ENCODE measurements at places on chromosomes 13 and 19.

- DNase-seq, result no peak
Observed at GRCh38 chr13:64845110-64845509, 2385.0 kb downstream of the PCDH9 start.

GRCh38 chr19:21164541-21164940 is 22.7 kb downstream of the ZNF431 start:
- no peak for DNase-seq

DNA sequence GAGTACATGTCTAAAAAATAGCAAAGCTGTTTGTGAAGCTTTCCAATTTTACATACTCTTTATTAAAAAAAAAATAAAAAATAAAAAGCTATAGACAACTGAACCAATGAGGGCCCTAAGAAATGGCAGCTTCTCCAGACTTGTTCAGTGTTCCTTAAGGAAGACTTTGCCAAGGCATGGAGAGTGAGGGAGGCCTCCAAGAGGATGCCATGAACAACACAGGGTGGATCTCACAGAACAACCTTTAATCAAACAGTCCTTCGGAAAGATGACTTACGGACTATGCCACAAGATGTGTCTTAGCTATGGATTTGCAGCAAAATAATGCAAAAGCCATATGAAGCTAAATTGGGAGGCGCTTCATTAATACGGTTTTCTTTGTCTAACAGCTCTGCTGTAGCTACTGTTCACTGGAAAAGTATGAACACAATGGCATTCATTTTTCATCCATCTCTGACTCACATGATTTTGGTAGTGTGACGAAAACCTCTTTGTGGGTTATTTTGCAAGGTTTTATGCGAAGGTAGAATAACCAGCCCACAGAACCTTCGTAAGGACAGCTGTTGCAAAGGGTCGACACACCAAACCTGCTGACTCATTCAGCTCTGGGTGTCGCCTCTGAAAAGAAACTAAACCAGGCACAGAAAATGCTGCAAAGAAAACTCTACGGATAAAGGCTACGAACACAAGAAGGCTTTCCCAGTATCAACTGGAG is 27.7 kb downstream of the EFNB2 start:
- DNase-seq, result peak; percentile 45

GRCh38 chr19:291561-292280 is 518 bp upstream of the PLPP2 start:
- no peak for DNase-seq

- DNase-seq, result no peak
Observed at GRCh38 chr13:30755678-30756077, 20.3 kb downstream of the ALOX5AP start.

DNA sequence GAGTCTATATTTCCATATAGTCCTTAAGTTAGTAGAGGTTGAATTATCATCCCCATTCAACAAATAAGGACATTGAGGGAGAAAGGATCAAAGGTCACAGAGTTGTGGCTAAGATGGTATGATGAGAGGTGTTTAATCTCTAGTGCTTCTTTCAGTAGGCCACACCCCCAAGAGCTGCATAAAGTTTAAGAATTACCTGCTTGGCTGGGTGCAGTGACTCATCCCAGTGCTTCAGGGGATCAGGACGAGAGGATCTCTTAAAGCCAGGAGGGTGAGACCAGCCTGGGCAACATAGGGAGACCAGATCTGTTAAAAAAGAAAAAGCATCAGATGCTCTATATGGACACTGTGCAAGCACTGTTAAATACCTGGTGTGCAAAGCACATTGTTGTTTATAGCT is 560.0 kb upstream of the KLHL1 start:
- DNase-seq, result no peak

DNA sequence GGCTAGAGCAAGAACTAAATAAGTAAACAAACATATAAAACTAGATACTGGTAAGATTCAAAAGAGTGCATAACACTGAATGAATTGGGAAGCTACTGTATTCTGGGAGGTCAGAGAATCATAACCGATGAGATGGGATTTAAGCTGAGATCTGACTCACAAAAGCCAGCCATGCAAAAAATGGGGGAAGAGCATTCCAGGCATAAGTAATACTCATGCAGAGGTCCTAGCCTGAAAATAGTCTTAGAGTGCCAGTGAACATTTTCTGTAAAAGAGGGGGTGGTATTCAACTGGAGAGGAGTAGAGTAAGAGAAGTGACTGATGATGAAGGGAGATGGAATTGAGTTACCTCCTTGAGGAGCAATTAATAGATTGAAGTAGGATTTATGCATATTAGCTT is 872.0 kb upstream of the GPC6 start:
- DNase-seq, result no peak

GRCh38 chr13:78602561-78603239 is 652 bp downstream of the POU4F1 start:
- peak; percentile 50 for DNase-seq

- DNase-seq, result peak; percentile 34
Observed at GRCh38 chr13:98632961-98633360, 56.1 kb upstream of the STK24 start.

DNA sequence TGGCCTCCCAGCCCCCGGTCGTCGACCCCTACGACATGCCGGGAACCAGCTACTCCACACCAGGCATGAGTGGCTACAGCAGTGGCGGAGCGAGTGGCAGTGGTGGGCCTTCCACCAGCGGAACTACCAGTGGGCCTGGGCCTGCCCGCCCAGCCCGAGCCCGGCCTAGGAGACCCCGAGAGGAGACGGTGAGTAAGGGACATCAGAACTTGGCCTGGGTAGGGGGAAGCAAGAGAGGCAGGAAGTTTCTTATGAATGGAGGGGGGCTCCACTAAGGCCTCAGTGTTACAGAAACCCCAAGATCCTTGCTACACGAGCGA is 2.9 kb downstream of the FOSB start:
- DNase-seq, result no peak

DNA sequence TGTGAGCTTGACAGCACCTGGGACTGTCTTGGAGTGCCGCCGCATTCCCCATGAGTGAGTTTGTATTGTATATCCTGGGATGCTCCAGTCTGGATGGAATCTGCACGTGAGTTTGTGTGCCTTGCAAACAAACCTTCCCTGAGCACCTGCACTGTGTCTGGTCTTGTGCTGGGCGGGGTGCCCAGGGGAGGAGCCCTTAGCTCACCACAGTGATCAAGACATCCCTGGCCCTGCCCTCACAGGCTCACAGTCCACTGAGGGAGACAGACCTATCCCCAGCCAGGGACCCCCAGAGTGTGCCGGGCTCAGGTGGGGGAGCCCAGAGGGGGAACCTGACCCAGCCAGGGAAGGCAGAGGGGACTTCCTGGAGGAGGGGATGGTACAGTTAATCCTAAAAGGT is 1.7 kb upstream of the BCAM start:
- DNase-seq, result no peak

DNA sequence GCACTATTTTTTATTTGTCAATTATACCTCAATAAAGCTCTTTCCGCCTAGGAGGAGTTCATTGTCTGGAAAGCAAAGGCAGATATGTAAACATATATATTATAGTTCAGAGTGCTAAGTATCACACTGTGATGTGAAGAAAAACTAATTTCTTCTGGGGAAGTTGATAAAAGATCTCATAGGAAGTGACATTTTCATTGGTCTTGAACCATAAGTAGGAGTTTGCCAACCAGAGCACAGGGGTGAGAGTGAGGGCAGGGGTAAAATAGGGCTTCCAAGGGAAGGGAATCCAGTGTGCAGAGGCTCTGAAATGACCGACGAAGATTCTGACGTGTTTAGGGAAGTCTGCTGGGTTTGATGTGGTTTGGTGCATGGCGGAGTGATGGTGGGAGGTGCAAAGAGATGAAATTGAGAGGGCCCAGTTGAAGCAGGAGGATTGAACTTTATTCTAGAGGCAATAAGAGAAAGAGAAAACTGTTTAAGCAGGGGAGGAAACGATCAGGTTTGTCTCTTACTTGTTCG is 780 bp upstream of the GTF2F2 start:
- DNase-seq, result peak; percentile 68

GRCh38 chr13:45162821-45163220 is 38.0 kb downstream of the KCTD4 start:
- no peak for DNase-seq

- no peak for DNase-seq
Observed at GRCh38 chr13:23359882-23360281, 73.6 kb downstream of the SACS start.

DNA sequence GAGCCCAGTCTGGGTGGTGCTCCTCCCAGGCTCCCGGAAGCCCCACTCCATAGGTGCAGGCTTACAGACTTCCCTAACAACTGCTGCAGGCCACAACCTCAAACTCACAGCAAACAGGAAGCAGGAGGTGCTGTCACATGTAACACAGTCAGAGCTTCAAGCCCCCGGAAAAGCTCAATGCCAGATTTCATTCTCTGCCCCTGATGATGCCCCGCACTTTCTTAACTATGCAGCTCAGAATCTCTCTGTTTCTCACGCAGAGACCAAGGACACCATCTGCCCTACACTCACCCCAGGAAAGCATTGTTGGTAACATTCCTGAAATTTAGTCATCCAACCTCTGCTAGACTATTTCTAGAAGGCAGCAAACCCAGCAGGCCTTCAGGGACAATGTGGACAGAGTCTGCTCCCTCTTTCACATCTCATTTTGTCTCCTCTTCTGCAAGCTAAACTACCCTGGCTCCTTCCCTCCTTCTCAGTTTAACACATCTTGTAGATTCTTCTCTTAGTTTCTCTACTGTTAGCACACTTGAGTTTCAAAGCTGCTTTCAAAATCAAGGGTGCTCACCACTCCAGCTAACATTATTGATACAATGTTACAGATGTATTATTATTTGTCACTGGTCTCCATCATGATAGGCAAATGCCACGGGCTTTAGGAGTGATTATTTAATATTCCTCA is 162.5 kb downstream of the KCTD12 start:
- DNase-seq, result peak; percentile 43

- DNase-seq, result peak; percentile 75
Observed at GRCh38 chr19:50415661-50416033, 3.1 kb upstream of the SPIB start.

- DNase-seq, result no peak
Observed at GRCh38 chr19:51342631-51343569, 961 bp upstream of the VSIG10L start.
